Uterus (tissue), 4 donors: ENCODE measurements at places on chromosomes 2 and 18. TPM values are rescaled to one million over a fixed set of nuclear protein-coding genes. Genes with fewer than 3 reads are reported as not detected.
A peak's percentile ranks its signal among the peaks of the same experiment; 100 is the strongest.

GRCh38 chr2:70995426-70995729 is 705 bp upstream of the TEX261 start:
- no peaks in the 10 kb centered on the region for H3K27me3 ChIP-seq
- H3K4me3 ChIP-seq, result peak overlapping the region; percentile 98
- DNase-seq, result no peak
- H3K36me3 ChIP-seq, result no peaks in the 10 kb centered on the region
- H3K27ac ChIP-seq, result peak overlapping the region; percentile 85
- peaks cover 17% of the 10 kb centered on the region for H3K4me1 ChIP-seq

DNA sequence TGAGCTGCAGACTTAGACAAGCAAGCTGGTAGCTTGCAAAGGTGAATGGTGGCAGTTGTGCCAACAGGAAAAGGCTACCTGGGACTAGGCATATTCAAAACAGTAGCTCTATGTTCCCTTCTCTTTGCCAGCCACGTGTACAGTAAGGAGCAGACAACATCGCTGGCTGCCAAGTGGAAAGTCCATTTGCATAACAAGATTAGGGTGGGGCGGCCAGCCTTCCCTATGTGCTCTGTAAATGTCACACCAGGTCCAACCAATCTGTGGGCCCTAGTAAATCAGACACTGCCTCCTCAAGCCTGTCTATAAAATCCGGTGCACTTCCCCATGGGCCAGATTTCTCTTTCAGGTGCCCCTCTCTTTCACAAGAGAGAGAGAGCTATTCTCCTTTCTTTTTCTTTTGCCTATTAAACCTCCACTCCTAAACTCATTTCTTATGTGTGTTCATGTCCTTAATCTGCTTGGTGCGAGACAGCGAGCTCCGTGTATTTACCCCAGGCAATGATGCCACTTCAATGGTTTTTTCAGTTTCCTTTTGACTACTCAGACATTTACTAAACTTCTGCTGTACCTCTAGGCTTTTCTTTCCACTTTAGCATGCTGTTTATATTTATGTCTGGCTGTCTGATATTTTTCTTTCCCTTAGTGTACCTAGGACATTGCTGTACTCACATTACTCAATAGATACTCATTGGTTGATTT is 297.4 kb upstream of the GCFC2 start:
- H3K4me3 ChIP-seq, result no peak overlapping the region
- no peak for DNase-seq
- H3K27me3 ChIP-seq, result no peaks in the 10 kb centered on the region
- no peaks in the 10 kb centered on the region for H3K4me1 ChIP-seq
- no peak overlapping the region for H3K27ac ChIP-seq
- no peaks in the 10 kb centered on the region for H3K36me3 ChIP-seq

- no peak overlapping the region for H3K27ac ChIP-seq
- H3K27me3 ChIP-seq, result no peaks in the 10 kb centered on the region
- DNase-seq, result no peak
- H3K4me1 ChIP-seq, result no peaks in the 10 kb centered on the region
- no peaks in the 10 kb centered on the region for H3K36me3 ChIP-seq
- no peak overlapping the region for H3K4me3 ChIP-seq
These were observed 95.3 kb upstream of the FAM110C start for GRCh38 chr2:141611-142010.

Gene MSH2
- 13.5 TPM for total RNA-seq

DNA sequence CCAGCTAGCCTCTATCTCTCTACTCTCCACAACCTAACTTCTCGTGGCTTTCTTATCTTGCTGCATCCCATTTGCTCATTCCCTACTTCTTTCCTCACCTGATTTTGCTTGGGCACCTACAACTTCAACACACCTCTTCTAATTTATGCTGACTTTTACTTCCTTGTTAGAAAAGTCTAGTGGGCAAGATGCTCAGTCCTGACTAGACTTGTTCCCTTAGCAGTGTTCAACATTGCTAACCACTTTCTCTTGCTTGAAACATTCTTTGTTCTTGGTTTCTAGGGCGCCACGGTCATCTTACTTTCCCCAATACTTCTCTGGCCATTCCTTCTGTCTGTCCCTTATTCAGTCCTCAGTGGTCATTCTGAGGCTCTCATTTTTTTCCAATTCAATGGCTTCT is 454.7 kb upstream of the CWC22 start:
- no peaks in the 10 kb centered on the region for H3K27me3 ChIP-seq
- H3K4me1 ChIP-seq, result no peaks in the 10 kb centered on the region
- no peak overlapping the region for H3K27ac ChIP-seq
- DNase-seq, result no peak

- H3K27ac ChIP-seq, result no peak overlapping the region
- H3K36me3 ChIP-seq, result no peaks in the 10 kb centered on the region
- no peaks in the 10 kb centered on the region for H3K27me3 ChIP-seq
- H3K4me1 ChIP-seq, result no peaks in the 10 kb centered on the region
These were observed 586.8 kb upstream of the CNTNAP5 start for GRCh38 chr2:123438251-123438650.

- DNase-seq, result no peak
- no peaks in the 10 kb centered on the region for H3K27me3 ChIP-seq
- H3K36me3 ChIP-seq, result no peaks in the 10 kb centered on the region
- H3K4me3 ChIP-seq, result no peak overlapping the region
- H3K4me1 ChIP-seq, result no peaks in the 10 kb centered on the region
These were observed 915.6 kb downstream of the NRXN1 start for GRCh38 chr2:50116096-50117010.

- no peaks in the 10 kb centered on the region for H3K36me3 ChIP-seq
- H3K27me3 ChIP-seq, result no peaks in the 10 kb centered on the region
- no peak overlapping the region for H3K27ac ChIP-seq
- H3K4me3 ChIP-seq, result no peak overlapping the region
These were observed 15.8 kb downstream of the GKN2 start for GRCh38 chr2:68936889-68937288.

Gene MORN2
- 13.2 TPM for total RNA-seq

GRCh38 chr2:190802129-190802528 is 78.5 kb upstream of the GLS start:
- H3K4me1 ChIP-seq, result no peaks in the 10 kb centered on the region
- no peaks in the 10 kb centered on the region for H3K27me3 ChIP-seq
- no peak overlapping the region for H3K27ac ChIP-seq

GRCh38 chr2:53843595-53843994 is 16.2 kb downstream of the GPR75 start:
- H3K4me1 ChIP-seq, result no peaks in the 10 kb centered on the region
- H3K27ac ChIP-seq, result no peak overlapping the region
- no peaks in the 10 kb centered on the region for H3K27me3 ChIP-seq
- H3K4me3 ChIP-seq, result no peak overlapping the region

Gene POTEI
- not detected for total RNA-seq

DNA sequence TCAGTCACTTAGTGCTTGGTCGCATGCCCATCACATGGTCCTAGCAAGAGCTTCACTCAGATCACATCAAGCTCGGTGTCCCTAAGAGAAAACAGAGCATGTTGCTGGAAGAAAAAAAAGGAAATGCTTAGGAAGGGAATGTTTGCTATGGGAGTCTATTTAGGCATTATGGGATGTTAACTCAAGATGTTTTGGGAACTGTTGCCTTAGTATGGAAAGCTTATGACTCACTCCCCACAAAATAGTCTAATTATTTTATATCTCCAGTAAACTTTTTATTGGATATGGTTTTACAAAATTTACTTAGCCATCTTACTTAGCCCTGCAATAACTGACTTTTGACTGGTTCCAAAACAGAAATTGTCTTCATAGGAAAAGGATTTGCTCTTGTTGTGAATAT is 439.5 kb upstream of the ZEB2 start:
- DNase-seq, result no peak
- H3K36me3 ChIP-seq, result no peaks in the 10 kb centered on the region
- no peak overlapping the region for H3K27ac ChIP-seq
- H3K4me1 ChIP-seq, result no peaks in the 10 kb centered on the region
- H3K27me3 ChIP-seq, result no peaks in the 10 kb centered on the region

- H3K27me3 ChIP-seq, result no peaks in the 10 kb centered on the region
- no peaks in the 10 kb centered on the region for H3K36me3 ChIP-seq
- no peak for DNase-seq
- no peak overlapping the region for H3K4me3 ChIP-seq
These were observed 2.6 kb downstream of the CYB5A start for GRCh38 chr18:74289137-74289536.

DNA sequence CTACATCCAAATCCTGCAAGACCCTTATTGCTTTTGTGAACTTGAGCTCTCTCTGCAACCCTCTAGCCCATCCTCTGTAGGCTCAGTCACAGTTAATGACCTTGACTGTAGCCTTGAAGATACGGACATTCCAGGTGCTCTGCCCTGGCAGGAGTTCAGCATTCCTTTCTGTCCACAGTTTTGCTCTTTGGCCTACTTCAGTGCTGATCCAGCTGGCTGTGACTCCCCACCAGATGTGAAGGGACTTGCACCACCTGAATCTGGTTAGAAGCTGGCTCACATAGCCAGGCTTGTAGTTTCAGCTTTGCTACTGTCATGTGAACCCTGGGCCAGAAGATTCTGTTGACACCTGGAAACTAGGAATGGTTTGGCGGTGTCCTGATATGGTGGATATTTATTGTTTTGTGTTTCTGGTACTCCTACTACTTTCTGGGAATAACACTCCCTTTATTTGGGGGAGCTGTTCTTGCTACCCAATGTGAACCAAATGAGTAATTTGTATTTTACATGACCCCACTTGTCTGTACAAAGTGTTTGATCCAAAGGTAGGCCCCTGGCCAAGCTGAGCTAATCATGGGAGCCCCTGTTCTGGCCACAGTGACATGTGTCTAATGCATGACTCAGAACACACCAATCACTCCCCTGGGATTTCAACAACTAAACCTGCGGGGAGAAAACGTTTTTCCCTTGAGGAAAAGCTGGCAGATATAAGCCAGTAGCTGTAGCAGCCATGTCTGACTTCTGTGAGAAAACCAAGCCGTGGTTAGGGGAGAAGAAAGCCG is 73.4 kb downstream of the CDCA7 start:
- no peak overlapping the region for H3K4me3 ChIP-seq
- no peak overlapping the region for H3K27ac ChIP-seq
- peak; percentile 46 for DNase-seq

DNA sequence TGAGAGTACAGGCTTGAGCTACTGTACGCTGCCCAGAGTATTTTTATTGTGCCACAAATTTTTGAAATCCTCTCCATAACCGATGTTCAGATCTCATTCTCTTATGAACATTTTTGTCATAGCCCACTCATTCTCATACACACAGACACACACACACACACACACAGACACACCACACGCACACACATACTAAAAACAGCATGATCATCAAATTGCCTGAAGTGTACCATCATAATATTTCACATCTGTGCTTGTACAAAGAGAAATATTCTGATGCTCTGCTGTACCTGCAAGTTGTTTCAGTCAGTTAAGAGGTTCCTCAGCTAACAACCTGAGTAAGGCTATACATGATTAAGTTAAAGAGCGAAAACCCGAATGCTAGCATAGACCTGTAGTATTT is 95.1 kb downstream of the LRRTM1 start:
- H3K4me3 ChIP-seq, result no peak overlapping the region
- no peak for DNase-seq
- no peaks in the 10 kb centered on the region for H3K4me1 ChIP-seq
- H3K27me3 ChIP-seq, result no peaks in the 10 kb centered on the region
- H3K27ac ChIP-seq, result no peak overlapping the region

Gene PECR
- total RNA-seq, result 17.9 TPM

Gene MYO1B
- 10.3 TPM for total RNA-seq

Gene PARD6G
- total RNA-seq, result 11.2 TPM
